HT1080 (cell line): ENCODE measurements at places on chromosomes 12 and 14.

GRCh38 chr14:86912709-86913108, 1080.3 kb downstream of the GALC start:
- DNase-seq: no peak

GRCh38 chr14:54565785-54566409, 1.0 kb upstream of the SAMD4A start:
- DNase-seq: peak; percentile 66

DNA sequence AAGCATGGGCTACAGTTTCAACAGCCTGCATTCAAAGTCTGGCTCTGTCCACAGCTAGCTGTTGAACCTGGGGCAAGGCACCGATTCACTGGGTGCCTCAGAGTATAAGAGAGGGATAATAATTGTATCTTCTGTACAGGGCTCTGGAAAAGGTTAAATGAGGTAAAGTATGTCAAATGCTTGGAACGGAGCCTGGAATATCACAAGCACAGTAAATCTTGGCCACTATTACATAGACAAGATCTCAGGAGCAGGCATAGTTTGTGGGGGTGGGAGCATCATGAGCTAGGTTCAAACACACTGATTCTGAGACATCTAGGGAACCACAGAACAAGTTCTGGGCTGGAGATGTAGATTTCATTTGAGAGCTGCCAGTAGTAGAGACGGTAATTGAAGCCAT, 203.7 kb upstream of the NUDT4 start:
- no peak for DNase-seq

DNA sequence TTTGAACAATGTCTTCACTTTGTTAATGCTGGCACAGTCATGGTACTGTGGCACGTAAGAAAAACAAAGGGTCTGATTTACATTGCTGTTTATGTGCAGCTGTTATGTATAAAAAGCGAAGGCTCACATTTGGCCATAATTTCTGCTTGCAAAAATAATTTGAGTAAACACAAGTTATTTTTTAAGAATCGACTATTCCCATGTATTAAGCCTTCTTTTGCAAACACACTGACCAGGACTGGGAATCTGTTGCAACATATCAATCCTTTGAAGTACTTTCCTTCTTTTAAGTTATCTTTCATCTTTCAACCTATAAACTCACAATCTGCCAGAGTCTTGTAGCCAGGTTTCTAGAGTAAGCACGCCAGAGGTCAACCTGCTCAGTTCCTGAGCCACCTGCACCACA, 145.4 kb upstream of the BMP4 start:
- DNase-seq: no peak

DNA sequence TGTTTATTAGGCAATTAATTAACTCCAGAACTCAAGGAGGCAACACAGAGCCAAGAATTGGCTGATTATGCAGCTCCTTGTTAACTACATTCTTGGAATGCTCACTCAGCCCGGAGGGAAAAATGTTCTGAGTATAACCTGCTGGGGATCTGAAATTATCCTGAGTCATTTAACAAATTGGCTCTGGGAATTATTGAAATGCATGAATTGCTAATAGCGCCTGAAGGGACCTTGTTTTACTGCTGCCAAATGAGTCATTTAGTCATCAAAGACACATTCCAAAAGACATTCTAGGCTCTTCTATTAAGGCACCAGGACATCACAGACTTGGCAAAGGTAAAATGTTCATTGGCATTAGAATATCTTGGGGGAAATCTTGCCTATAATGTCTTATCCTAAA, 13.0 kb downstream of the TMEM52B start:
- DNase-seq: peak; percentile 17

GRCh38 chr14:103140316-103141109, 17.3 kb downstream of the TNFAIP2 start:
- no peak for DNase-seq

- peak; percentile 98 for DNase-seq
These were observed 8.9 kb downstream of the BICD1 start for GRCh38 chr12:32115404-32116104.

DNA sequence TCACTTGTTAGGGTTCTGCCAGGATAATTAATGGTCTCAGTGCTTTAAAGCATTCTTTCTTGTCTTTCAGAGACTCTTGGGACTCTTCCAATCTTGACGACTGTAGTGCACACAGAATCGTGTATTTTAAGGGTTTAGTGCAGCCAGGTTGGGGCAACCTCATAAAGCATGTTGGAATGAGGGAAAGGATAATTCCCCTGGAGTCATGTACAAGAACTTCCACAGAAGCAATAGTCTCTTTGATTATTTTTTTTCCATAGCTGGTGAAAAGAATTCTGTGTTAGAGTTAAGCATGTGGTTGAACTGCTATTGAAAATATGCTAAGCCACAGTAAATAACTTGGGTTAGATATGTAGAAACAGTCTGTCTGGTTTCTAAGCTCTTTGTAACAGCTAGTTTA, 246.8 kb upstream of the DAAM1 start:
- DNase-seq: no peak

DNA sequence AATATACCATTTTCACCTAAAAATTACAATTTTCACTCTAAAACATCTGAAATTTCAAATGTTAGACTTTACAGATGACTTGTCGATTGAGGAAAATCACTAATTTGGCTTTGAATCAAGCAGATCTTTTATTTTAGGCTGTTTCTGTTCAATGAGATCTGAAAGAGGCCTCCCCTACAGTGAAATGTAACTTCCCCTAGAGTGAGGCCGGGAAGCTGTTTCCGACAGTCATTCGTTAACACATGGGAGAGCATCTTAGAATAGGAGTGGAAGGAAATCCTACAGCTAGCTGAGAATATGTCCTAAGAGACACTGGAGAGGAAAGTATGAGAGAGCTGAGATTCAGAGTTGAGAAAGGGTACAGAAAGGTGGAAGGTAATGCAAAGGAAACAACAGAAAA, 5.7 kb upstream of the C14orf93 start:
- DNase-seq: no peak

DNA sequence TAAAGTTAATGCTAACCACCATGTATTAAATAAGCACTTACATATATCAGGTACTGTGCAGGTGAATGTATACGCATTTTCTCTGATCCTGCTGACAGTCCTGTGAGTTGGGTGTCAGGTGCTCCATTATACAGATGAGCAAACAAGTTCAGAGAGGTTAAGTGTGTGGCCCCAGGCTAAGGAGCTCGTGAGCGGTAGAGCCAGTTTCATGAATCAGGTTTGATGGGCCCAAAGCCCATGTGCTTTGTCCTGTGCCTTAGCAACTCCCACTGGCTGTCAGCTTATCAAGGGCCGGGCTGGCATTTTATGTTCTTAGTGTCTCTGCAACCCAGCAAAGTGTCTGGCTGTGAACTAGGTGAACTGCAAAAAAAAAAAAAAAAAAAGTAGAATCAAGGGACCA, 701.2 kb upstream of the TBX3 start:
- no peak for DNase-seq

DNA sequence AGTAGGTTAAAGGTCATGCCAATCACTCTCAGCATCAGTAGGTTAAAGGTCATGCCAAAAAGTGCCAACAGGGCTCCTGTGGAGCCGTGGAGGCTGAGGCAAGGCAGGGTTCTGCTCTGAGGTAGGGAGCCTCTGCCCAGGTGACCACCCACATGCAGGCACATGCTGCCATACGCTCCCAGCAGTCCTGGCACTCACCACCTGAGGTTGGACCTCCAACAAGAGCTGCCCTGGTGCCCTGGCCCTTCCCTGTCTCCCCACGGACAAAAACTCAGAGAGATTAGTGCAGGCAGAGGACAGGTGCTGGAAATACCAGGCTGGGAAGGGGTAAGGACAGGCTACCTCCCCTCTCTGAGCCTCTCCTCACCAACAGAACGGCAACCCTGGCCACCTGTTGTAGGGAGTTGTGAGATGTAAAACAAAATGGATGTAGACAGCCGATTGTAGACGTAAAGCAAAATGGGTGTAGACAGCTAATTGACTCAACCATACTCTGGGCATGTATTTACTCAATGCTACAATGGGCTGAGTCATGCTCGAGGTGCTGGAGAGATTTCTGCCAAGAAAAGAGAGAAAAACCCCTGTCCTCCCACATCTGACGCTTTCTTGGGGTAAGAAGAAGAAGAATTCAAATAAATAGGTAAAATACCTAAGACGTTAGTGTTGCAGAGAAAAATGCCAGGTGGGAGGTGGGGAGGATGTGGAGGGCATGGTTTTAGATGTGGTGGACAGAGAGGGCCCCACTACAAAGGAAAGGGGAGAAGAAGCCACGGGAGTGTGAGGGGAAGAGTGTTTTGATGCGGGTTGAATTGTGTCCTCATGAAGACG, 32.4 kb downstream of the LTBP2 start:
- DNase-seq: peak; percentile 95

GRCh38 chr12:111467092-111467856, 61.6 kb downstream of the SH2B3 start:
- DNase-seq: no peak

GRCh38 chr14:106286697-106287290, 760.4 kb downstream of the TMEM121 start:
- peak; percentile 45 for DNase-seq

DNA sequence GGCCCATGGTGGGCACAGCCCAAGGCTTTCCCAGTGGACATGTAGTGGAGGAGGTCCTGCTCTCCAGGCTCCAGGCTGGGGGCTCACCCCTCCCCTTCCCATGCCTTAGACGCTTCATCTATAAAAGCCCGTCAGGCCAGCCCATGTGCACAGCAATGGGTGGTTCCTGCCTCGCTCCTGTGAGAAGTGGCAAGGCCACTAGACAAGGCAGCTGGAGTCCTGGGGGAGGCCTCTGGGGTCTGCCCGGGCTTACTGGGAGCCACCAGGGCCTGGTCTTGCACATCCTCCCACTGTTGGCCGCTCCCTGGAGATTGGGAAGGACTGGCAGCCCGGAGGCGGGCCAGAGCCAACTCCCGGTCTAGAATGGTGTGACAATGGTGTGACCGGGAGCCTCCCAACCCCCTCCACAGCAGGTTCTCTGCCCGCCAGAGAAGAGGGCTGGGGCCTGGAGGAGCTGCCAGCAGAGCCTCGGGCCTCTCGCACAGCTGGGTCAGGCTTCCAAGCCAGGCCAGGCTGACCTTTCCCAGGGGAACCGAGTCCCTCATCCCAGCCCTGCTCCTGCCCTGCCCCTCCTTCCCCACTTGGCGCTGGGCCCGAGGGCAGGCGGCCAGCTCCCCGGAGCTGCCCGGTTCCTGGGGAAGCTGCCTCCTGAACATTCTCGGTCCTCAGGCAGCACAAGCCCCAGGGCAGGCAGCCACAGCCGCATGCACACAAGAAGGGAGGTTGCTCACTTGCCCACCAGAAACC, 97.9 kb downstream of the RFLNA start:
- no peak for DNase-seq

- no peak for DNase-seq
These were observed 63.4 kb upstream of the NCOR2 start for GRCh38 chr12:124630791-124631313.

DNA sequence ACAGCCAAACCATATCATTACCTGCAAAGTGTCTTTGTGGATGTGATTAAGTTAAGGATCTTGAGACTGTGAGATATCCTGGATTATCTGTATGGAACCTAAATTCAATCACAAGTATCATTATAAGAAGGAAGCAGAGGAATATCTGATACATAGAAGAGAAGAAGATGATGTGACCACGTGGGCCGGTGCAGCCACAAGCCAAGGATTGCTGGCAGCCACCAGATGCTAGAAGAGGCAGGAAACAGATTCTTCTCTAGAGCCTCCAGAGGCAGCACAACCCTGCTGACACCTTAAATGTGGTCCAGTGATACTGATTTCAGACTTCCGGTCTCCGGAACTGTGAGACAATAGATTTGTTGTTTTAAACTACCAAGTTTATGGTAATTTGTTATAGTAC, 6.1 kb upstream of the IFI27L2 start:
- DNase-seq: no peak

DNA sequence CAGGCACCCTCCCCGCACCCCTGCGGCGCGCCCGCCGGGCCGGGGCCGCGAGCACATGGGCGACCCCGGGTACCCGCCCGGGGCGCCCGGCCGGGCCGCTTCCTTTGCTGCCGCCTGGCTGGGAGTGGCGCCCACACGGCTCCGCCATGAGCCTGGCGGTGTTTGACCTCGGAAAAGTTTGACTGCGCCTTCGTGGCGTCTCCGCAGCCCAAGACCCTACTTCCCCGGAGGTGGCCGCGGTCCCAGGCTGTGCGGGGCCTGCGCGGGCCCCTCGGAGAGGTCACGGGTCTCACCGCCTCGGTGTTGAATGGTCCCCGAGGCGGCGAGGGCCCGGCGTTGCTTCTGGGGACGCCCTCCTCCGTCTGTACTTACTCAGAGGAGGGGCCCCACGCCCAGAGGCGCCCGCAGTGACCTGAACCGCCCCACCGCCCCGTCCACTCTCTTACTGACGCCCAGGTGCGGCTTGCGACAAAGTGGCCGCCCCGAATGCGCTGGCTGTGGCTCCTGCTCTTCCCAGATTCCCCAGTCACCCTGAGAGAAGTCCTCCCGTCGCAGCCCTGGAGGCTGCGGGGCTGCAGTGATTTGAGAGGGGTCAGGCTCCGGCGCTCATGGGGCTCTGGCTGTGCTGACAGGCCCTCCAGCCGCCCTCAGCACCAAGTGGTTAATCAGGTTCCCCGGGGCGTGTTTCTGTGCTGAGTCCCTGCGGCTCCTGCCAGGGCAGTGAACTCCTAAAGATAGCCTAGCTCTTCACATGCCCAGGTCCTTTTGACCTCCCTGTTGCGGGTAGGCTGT, 5.8 kb downstream of the KMT5A start:
- no peak for DNase-seq

- DNase-seq: no peak
These were observed 83.3 kb downstream of the NCOR2 start for GRCh38 chr12:124484067-124484466.

DNA sequence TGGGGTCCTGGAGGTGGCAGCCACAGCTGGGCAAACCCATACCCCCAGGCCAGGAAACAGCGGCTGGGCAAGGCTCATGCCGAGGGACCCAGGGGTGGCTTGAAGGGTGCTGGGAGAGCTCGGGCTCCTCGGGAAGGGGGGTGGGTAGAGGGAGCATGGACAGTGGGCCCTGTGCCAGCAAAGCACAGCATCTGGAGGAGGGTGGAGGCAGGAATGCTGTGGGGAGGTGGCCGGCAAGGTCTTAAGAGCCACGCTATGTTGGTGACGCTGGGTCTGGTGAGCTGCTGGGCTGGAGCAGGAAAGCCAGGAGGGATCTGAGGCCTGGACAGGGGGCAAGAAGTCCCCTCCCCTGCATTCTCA, 48.2 kb upstream of the DLK1 start:
- DNase-seq: no peak

GRCh38 chr12:128794661-128795529, 28.9 kb downstream of the SLC15A4 start:
- DNase-seq: no peak

- peak; percentile 8 for DNase-seq
These were observed 896 bp upstream of the CDKN1B start for GRCh38 chr12:12716151-12716792.

- DNase-seq: no peak
These were observed 494 bp downstream of the TMTC3 start for GRCh38 chr12:88142610-88142991.

GRCh38 chr14:69107407-69108003, 45.4 kb downstream of the DCAF5 start:
- DNase-seq: peak; percentile 69

DNA sequence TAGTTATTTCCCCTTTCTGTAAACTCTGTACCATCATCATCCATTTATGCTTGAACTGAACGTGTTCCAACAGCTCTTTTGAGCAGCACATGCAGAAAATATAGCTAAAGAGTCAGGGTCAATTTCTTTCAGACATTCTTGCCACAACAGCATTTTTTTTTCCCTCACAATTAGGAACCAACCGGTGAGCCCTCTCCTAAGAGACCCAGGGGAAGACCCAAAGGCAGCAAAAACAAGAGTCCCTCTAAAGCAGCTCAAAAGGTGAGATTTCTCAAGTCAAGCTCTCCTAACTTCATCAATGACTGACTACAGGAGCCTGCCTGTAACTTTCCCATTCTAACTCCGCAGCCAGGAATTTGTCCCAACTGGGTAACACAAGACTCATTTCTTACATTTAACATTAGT, 3.5 kb downstream of the HMGA2 start:
- no peak for DNase-seq

- DNase-seq: no peak
These were observed 5.3 kb downstream of the ASB2 start for GRCh38 chr14:93970965-93971634.
